ENCODE measurements at places on chromosomes 7 and 10.

- DNase-seq, result no peak
Measured at GRCh38 chr10:107546284-107546683, 381.8 kb upstream of the SORCS1 start.

- no peak for DNase-seq
Measured at GRCh38 chr7:19754521-19755116, 18.8 kb downstream of the TMEM196 start.

GRCh38 chr10:17208476-17208875 is 7.0 kb upstream of the TRDMT1 start:
- DNase-seq, result no peak

- no peak for DNase-seq
Measured at GRCh38 chr10:89543841-89544240, 8.4 kb upstream of the SLC16A12 start.
